Breast epithelium (tissue), 4 donors: ENCODE measurements at places on chromosomes 4 and X. TPM values are rescaled to one million over a fixed set of nuclear protein-coding genes. Genes with fewer than 3 reads are reported as not detected.

DNA sequence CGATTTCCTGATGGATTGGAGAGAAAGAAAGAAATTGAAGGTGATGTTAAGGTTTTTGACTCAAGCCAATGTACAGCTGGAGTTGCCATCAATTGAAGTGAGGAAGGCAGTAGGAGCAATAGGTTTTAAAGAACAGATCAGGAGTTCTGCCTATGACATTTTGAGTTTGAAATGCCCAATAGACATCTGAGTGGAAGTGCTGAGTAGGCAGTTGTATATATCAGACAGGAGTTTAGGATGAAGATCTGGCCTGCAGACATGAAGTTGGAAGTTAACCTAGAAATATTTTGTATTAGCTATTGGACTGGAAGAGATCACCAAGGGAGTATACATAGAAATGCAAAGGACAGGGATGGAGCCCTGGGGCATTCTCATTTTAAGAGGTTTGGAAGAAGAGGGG is 12.9 kb upstream of the TMSB15B start:
- no peak overlapping the region for H3K4me3 ChIP-seq
- no peak for DNase-seq
- H3K27ac ChIP-seq: no peak overlapping the region
- no peaks in the 10 kb centered on the region for H3K27me3 ChIP-seq
- no peaks in the 10 kb centered on the region for H3K36me3 ChIP-seq

GRCh38 chr4:186728631-186729271 is 5.1 kb upstream of the FAT1 start:
- no peaks in the 10 kb centered on the region for H3K27me3 ChIP-seq
- no peak for DNase-seq
- H3K36me3 ChIP-seq: no peaks in the 10 kb centered on the region

- H3K27me3 ChIP-seq: no peaks in the 10 kb centered on the region
- H3K36me3 ChIP-seq: no peaks in the 10 kb centered on the region
- H3K4me3 ChIP-seq: no peak overlapping the region
- no peaks in the 10 kb centered on the region for H3K4me1 ChIP-seq
Measured at GRCh38 chrX:135981668-135982067, 3.6 kb upstream of the SLC9A6 start.

SLC6A14 gene
- total RNA-seq: 17.9 TPM

- no peak overlapping the region for H3K27ac ChIP-seq
- H3K27me3 ChIP-seq: no peaks in the 10 kb centered on the region
- no peaks in the 10 kb centered on the region for H3K4me1 ChIP-seq
- no peak for DNase-seq
- H3K36me3 ChIP-seq: no peaks in the 10 kb centered on the region
Measured at GRCh38 chrX:155262970-155263754, 1.1 kb downstream of the RAB39B start.

DNA sequence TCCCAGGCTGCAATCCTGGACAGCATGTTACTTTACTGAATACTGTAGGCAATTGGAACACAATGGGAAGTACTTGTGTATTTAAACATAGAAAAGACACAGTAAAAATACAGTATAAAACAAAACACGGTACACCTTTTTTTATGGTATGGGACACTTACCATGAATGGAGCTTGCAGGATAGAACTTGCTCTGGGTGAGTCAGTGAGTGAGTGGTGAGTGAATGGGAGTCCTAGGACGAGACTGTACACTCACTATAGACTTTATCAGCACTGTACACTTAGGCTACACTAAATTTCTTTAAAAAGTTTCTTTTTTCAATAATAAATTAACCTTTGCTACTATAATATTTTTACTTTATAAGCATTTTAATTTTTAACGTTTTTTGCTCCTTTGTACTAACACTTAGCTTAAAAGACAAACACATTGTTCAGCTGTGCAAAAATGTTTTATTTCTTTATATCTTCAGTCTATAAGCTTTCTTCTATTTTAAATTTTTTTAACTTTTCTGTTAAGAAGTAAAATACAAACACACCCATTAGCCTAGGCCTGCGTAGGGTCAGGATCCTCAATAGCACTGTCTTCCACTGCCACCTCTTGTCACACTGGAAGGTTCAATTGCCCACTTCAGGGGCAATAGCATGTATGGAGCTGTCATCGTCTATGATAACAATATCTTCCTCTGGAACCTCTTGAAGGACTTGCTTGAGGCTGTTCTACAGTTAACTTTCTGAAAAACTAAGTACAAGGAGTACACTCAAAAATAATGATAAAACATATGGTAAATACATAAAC is 293.5 kb upstream of the FSTL5 start:
- no peaks in the 10 kb centered on the region for H3K4me1 ChIP-seq
- no peaks in the 10 kb centered on the region for H3K36me3 ChIP-seq
- no peak for DNase-seq
- no peaks in the 10 kb centered on the region for H3K27me3 ChIP-seq
- no peak overlapping the region for H3K4me3 ChIP-seq
- H3K27ac ChIP-seq: no peak overlapping the region

DNA sequence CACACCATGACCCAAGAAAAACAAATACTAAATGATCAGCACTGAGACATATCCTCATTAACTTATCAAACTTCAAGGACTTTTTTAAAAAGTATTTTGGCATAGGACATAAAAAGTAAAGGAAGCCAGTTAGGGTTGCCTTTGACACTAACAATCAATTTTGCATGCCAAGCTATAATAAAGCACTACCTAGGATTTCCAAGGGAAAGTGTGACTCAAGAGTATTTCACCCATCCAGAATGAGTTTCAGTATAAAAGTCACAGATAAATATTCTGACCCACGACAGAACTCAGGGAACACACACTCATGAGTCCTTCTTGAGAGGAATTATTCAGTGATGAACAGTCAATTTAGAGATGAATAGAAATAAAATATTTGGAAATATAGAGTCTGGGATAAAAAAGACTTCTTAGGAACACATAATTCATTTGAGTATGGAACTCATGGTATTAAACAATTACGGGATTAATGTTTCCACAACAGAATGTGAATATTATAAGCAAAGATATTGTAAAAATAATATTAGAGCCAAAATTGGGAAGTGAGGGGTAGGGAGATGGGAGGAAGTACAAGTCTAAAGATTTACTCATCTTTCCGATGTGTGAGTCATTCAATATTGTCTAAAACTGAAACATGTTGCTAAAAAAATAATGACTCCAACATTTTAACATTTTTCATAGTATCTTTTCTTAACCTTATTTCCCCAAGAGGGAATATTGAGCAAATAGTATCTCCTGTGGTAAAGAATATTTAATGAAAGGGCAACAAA is 143.5 kb upstream of the LNX1 start:
- H3K36me3 ChIP-seq: no peaks in the 10 kb centered on the region
- DNase-seq: no peak
- no peaks in the 10 kb centered on the region for H3K4me1 ChIP-seq

- DNase-seq: no peak
- H3K36me3 ChIP-seq: no peaks in the 10 kb centered on the region
- H3K27me3 ChIP-seq: no peaks in the 10 kb centered on the region
Measured at GRCh38 chr4:157558016-157558415, 337.5 kb downstream of the GRIA2 start.

DNA sequence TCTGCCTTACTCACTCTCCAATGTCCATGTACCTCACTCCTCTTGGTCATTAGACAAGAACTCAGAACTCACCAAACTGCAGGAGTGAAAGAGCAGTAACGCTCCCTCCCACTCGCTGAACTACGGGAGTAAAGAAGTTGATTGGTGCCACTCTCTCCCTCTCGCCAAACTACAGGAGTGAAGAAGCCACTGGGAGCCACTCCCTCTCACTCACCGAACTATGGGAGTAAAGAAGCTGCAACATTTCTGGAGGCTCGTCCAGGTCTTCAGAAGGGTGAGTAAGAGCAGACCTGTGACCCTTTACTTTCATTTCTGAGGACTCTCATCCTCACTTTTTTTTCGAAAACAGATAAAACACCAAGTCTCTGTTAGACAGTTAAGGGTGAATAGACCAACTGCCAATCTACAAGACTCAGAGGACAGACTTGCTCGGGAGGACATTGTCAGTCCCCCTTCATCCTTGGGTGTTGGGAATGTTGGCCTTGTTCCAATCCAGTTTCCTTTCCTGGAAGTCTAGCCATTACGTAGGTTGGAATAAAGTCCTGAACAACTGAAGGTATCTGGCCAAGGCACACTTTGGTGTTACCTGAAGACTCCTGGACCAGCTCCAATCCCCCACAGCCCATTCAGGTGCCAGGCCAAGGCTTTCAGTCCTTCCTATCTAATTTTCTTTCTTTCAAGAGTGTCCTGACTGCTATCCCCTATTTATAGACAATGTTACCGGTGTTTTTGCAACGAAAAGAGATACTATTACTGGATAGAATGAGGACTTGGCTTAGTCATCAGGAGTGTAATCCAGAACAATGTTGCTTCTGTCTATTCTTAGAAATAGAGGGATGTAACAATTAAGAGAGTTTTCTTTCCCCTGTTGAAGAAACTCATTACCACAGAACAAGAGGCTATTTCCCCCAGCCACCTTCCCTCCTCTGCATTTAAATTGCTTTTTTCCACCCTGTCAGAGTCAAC is 11.0 kb upstream of the COL25A1 start:
- DNase-seq: no peak
- H3K27me3 ChIP-seq: no peaks in the 10 kb centered on the region
- H3K27ac ChIP-seq: no peak overlapping the region
- H3K36me3 ChIP-seq: no peaks in the 10 kb centered on the region
- H3K4me1 ChIP-seq: no peaks in the 10 kb centered on the region

DNA sequence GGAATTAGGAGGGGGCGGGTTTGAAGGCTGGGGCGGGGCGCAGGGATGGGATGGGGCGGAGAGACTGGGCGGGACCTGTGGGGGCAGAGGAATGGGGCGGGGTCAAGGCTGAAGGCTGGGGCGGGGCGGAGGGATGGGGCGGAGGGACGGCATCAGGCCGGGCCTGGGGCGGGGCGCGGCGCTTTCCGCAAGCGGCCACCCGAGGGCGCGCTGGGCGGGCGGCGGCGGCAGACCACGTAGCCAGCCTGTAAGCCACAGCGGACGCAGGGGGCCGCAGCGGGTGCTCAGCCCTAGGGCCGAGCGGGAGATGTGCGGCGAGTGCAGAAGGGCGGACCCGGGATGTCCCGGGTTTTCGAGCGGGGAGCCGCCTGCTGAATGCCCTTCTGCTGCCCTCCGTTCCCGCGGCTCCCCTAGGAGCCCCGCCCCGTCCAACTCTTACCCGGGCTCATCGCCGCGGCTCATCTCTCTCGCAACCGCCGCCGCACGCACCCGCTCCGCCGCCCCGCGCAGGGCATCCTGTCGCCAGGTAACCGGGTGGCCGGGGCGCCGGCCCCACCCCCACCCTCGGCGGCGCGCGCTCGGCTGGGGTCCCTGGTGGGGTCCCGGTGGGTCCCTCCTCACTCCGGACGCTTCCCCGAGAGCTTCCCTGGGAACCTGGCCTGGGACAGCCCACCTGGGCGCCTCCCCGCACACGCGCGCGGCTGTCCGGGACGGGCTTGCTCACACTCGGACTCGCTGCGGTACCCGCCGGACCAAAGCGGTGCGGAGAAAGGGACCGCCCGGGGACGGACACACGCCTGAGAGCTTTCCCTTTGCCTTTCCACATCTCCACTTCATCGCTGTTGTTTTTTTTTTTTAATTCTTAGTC is at the start of gene CCDC110:
Gene CCDC110, minus strand, starts transcription at position 499 of the 868 bp plus-strand sequence. Its CDS starts 50 bp downstream, at position 449.
- H3K4me1 ChIP-seq: no peaks in the 10 kb centered on the region
- peak; percentile 98 for DNase-seq
- no peaks in the 10 kb centered on the region for H3K27me3 ChIP-seq
- peak within 1 kb of the TSS; percentile 96 for H3K4me3 ChIP-seq
- no peaks in the 10 kb centered on the region for H3K36me3 ChIP-seq

DNA sequence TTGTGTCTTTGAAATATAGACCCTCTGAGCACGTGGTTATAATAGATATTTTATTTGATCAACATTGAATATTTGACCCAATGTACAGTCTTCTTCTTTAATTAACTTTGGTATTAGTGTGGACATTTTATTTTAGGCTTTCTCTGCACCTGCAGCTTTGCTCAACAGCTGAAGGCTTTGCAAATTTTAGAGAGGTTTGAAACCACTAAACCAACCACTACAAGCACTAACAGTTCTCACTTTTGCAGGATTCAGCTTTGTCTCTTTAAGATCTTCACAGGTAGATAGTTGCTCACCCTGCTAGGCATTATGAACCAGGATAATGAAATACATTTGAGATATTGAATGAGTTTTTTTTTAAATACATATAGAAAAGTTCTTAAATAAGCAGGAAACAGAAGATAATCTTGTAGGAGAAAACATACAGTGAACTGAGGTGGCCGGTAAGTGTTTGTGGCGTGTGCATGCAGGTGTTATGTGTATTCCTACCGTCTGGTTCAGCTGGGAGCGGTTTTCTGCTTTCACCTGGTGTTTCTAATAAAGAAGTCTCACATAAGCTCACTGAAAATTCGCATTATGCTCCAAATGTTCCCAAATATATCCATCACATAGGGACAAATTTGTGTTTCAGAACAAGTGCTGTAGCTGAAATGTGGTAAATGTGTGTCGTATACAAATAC is 1508.3 kb upstream of the TENM3 start:
- no peaks in the 10 kb centered on the region for H3K36me3 ChIP-seq
- no peaks in the 10 kb centered on the region for H3K4me1 ChIP-seq
- no peak overlapping the region for H3K4me3 ChIP-seq
- no peak for DNase-seq

GRCh38 chrX:42955349-42955748 is 177.4 kb upstream of the PPP1R2C start:
- DNase-seq: no peak
- no peak overlapping the region for H3K4me3 ChIP-seq
- H3K27ac ChIP-seq: no peak overlapping the region
- no peaks in the 10 kb centered on the region for H3K4me1 ChIP-seq
- no peaks in the 10 kb centered on the region for H3K36me3 ChIP-seq

MORC4 gene
- 19.7 TPM for total RNA-seq

GRCh38 chr4:82561786-82562563 is at the start of gene TMEM150C:
Gene TMEM150C, minus strand, starts transcription at chr4:82561988. Its CDS starts 57,331 bp downstream, at chr4:82504657.
- no peaks in the 10 kb centered on the region for H3K27me3 ChIP-seq
- no peaks in the 10 kb centered on the region for H3K4me1 ChIP-seq
- no peaks in the 10 kb centered on the region for H3K36me3 ChIP-seq
- peak; percentile 22 for DNase-seq
- H3K4me3 ChIP-seq: peak within 1 kb of the TSS; percentile 93

GRCh38 chr4:76821641-76822040 is 76.3 kb downstream of the SOWAHB start:
- no peak overlapping the region for H3K27ac ChIP-seq
- H3K4me3 ChIP-seq: no peak overlapping the region
- H3K36me3 ChIP-seq: no peaks in the 10 kb centered on the region
- no peaks in the 10 kb centered on the region for H3K4me1 ChIP-seq

- no peak overlapping the region for H3K27ac ChIP-seq
- DNase-seq: no peak
- no peaks in the 10 kb centered on the region for H3K27me3 ChIP-seq
- H3K4me1 ChIP-seq: no peaks in the 10 kb centered on the region
Measured at GRCh38 chr4:25892796-25893195, 21.2 kb upstream of the SMIM20 start.
